ENCODE measurements at places on chromosomes 12 and 14.

DNA sequence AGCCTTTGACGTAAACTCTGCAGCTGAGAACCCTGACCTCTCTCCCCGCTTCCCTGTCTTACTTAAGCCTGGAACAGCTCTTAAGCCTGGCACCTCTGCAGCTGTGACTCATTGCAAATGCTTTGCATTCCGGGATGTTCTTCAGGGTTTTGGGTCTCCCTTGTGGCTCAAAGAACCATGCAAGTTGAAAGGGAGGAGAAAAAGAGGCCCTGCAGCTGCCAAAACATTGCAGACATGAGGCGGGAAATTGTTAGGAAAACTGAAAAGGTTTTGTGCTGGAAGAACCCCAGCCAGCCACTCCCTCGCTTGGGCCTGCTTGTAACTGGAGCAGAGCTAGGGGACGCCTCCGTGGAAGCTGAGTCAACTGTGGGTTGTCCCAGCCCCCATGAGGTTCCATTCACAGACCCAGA, 60.2 kb upstream of the FERMT2 start:
- DNase-seq: no peak

DNA sequence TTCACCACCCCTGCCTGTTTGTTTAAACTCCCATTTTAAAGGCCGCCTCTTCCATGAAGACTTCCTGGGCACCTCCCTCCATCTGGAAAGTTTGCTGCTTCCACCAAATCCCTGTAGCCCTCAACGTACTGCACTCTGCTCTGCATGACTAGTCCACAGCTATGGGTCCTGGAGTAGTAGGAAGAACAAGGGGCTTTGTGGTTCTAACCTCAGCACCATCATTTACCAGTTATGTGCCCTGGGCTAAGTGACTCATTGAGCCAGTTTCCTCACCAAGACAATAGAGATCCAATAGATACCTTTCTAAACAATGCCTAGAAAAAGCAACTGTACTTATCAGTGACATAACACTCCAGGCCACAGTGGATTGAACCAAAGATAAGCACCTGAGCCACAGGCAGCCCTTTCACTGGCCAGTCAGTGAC, 8.5 kb upstream of the LTBP2 start:
- no peak for DNase-seq

GRCh38 chr12:97235102-97235501, 227.5 kb upstream of the RMST start:
- no peak for DNase-seq

DNA sequence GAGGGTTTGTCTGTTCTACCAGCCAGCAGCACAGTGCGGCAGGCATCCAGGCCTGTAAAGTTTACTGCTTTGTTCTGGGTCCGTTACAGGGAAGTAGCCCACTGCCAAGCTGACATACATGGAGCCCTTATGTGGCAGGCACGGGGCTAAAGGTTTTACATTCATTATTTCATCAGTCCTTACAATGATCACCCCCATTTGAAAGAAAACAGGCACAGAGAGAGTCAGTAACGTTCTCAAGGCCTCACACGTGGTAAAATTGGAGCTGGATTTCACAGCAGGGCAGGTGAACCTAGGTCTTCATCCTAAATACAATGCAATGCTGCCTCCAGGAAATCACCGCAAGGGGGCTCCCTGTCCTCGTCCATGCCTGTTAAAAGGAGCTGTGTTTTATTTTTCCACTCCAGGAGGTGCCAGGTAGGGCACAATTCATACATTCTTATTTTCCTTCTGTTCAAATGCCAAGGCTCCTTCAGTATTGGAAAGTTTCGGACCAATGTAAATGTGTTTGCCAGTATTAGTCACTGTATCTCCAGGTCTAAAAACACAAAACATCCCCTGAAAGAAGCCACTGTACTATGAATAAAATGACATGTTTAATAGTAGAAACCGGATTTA, 172.2 kb upstream of the GZMB start:
- DNase-seq: no peak

DNA sequence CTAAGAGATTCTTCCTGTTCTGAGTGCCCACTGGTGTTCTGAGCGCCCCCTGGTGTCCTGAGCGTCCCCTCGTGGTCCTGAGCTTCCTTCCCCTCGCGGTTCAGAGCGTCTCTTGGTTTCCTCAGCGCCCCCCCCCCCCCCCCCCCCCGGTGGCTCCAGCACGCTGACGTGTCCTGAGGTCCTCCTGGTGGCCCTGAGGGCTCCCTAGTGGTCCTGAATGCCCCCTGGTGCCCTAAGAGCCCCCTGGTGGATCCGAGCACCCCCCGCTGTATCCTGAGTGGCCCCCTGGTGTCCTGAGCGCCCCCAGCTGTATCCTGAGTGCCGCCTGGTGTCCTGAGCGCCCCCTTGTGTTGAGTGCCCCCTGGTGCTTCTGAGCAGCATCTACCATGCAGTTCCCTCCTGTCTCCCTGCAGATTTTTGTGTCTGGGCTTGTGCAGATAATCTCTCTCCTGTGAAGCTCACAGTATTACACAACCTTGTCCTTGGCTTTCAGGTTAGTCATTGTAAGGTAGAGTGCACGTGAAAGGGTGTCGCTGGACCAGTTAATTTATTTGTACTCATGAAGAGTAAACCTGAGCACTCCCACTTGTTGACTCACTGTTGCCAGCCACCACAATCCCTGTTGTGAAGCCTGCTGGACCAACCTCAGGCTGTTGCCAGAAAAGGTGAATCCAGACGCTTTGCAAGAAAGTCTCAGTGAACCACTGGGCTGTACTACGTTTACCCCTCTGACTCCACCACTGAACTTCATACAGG, 1168.4 kb downstream of the TMEM121 start:
- DNase-seq: peak; percentile 41

- DNase-seq: no peak
Observed at GRCh38 chr14:99317231-99318090, 45.5 kb upstream of the BCL11B start.

DNA sequence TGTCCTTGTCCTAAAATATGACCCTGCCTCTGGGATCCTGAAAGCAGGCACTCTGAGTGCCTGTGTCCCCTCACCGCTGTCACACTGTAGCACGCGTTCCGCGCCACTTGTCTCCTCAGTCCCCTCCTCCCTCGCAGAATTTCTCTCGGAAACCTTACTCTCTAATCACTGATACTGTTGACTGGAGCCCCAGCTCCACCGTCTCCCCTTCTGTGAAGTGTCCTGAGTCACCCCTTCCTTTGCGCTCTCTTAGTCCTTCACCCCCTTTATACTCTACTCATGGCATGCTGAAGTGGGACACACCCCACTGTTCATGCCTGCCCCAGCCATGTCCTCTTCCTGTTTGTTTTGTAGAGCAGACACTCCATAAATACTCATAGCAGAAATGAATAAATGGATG, 104.7 kb downstream of the ZNF664 start:
- no peak for DNase-seq

DNA sequence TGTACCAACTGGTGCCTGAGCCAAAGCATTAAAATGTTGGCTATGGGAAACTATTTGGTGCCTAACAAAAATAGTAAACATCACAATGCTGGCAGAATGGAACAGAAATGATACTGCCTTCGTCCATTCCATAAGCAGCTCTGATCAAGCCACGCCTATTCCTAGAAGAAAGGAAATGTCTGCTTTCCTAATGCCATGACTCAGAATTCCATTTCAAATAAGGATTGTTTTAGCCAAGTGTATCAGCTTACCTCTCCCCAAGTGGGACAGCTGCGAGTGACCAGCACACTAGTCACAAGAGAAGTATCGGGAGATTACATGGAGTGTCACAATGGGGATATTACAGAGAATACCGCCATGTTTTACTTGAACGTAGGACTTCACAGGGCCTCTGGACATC, 38.7 kb downstream of the GLT8D2 start:
- no peak for DNase-seq

DNA sequence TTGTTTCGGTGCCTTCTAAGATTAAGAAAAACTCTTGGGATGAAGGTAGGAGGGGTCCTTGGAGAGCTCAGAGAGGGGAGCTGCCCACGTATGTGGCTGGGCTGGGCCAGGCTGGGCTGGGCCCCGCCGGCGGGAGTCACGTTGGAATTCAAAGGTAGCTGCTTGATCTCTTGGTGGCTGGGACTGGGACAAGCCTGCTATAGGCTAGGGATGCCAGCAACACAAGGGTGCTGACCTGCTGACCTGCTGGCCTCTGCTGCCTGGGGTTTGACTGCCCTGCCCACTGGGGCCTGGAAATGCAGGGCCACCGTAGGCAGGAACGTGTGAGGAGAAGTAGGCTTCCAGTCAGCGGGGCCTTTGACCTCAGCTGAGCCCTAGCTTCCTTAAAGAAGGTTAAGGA, 52.8 kb upstream of the GTF2A1 start:
- no peak for DNase-seq

- DNase-seq: no peak
Observed at GRCh38 chr12:51081421-51081820, 2.0 kb downstream of the CSRNP2 start.

DNA sequence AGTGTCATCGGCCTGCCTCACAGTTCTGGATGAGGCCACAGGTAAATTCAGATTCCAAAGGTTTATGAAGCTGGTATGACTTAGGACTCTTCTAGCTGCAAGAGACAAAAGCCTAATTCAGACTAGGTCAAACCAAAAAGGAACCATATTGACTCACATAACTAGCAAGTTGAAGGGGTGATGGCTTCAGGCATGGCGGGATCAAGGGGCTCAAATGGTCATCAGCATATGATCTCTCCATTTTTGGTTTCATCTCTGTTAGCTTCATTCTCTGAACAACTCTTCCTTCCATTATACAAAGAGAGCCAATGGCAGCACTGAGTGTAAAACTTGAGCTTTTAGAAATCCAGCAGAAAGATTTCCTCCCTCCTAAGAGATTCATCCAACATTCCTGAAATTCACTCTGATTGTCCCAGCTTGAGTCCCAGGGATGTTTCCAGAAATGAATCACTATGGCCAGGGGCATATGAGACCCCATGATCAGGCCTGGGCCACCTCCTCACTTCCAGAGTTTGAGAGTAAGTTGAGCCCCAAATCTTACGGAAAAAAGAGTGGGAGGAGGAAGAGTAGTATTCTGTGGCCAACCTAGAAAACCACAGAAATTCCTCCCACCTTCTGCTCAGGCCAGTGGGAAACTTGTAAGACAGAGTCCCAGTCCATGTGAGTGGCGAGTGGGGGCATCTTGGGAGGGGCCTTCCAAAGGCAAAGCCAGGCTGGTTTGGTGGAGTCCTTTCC, 2.0 kb upstream of the MAP1LC3B2 start:
- no peak for DNase-seq

GRCh38 chr12:11894890-11895289, 175.8 kb upstream of the BCL2L14 start:
- no peak for DNase-seq

DNA sequence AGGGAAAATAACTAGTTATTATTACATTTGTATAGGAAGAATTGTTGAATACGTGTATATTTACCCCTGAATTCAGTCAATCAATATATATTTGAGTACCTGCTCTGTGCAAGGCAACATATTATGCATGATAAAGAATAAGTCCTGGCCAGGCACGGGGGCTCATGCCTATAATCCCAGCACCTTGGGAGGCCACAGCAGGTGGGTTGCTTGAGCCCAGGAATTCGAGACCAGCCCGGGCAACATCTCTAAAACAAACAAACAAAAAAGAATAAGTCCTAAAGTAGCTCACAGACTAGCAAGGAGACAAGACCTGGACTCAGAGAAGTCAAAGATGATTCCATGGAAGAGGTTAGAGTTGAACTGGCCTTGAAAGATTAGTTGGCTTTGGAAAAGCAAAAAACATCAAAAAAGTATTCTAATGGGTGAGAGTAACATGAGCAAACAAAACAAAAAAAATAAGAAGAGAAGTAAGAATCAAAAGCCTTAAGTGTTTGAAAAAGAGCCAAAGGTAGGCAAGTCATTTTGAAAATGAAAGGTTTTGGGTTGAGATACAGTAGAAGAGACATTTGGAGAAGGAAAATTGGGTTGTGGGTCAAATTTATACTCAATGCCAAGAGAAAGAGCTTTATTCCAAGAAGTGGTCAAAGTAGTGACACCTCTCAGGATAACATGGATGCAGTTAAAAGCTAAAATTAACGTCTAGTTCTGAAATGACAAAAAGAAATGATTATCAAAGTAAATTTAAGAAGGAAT, 115.2 kb upstream of the BCAT1 start:
- no peak for DNase-seq

DNA sequence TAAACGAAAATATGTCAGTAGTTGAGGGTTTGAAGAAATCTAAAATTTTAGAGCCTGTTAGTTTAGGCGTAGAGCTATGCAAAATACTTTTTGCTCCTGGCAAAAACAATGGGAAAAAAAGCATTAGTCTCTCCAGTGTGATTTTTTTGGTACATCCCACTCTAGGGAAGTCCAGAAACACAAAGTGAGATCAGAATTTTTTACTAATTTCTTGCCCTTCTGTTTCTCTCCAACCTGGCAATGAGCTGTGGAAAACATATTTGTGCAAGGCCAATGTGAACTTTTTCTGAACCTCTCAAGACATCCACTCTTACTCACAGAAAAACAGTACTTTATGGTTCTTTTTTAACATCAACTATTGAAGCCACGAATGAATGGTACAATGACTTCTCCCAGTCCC, 56.9 kb upstream of the DCN start:
- DNase-seq: no peak

GRCh38 chr12:42571327-42572009, 18.1 kb downstream of the PRICKLE1 start:
- DNase-seq: no peak

DNA sequence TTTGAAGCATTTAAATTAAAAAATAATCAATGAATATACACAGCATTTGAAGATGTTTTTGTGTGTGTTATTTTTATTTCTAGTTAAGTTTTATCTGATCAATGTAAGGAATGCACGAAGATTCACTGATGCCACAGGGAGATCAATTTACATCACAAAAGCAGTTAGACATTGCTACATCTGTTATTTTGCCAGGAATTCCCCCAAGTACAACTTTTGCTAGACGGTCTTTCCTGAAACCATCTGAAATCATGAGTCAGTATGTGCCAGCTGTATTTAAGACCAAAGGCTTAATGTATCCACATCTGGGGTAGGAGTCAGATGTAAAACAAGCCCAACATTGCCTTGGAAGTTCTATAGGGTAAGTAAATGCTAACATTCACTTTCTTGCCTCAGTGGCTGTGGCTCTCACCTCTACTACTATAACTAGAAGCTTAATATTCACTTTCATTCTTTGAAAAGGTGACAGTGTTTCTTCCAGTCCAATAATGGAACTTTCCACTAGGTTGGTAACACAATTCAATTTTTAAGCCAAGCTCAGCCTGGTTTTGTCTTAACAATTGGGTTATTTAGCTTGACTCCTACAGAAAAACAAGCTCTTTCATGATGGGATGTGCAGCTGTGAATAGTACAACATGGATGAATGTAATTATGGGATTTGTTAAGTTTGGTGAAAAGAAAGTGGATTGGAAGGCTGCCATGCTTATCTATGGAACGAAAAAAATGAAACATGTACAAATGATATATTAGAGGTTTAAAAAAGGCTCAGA, 385.4 kb upstream of the TMEM132C start:
- no peak for DNase-seq

GRCh38 chr14:77151918-77152588, 10.5 kb upstream of the ZDHHC22 start:
- DNase-seq: no peak

- DNase-seq: no peak
Observed at GRCh38 chr14:57533214-57533613, 39.6 kb upstream of the CCDC198 start.

DNA sequence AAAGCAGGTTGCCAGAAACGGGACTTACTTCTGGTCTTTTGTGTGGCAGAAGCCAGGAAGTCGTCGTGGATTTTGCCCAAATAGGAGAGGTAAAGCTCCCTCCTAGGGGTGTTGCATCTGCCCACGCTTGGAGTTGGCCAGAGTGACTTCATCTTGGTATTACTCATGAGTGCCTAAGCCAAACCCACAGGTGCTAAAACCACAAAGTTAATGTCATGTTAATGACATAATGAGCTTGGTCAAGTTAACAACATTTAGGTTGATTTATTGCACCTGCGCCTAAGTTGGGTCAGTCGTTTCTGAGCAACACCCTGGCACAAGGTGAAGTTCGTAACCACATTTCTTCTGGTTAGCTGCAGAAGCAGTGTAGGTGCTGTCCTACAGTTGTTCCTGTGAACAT, 225.2 kb downstream of the FUT8 start:
- DNase-seq: no peak

Measured in stimulated activated CD8-positive, alpha-beta memory T cell treated with anti-CD3 and anti-CD28 coated beads, Interleukin-2, amount 100 ng/mL, for 1 hour (primary cell).